ENCODE measurements at places on chromosomes 6 and 20.
A peak's percentile ranks its signal among the peaks of the same experiment; 100 is the strongest.

- DNase-seq = no peak
Measured at GRCh38 chr6:31736768-31737314, 511 bp upstream of the CLIC1 start.

GRCh38 chr20:31547017-31547675 is 32.9 kb downstream of the HM13 start:
- DNase-seq = peak; percentile 58

DNA sequence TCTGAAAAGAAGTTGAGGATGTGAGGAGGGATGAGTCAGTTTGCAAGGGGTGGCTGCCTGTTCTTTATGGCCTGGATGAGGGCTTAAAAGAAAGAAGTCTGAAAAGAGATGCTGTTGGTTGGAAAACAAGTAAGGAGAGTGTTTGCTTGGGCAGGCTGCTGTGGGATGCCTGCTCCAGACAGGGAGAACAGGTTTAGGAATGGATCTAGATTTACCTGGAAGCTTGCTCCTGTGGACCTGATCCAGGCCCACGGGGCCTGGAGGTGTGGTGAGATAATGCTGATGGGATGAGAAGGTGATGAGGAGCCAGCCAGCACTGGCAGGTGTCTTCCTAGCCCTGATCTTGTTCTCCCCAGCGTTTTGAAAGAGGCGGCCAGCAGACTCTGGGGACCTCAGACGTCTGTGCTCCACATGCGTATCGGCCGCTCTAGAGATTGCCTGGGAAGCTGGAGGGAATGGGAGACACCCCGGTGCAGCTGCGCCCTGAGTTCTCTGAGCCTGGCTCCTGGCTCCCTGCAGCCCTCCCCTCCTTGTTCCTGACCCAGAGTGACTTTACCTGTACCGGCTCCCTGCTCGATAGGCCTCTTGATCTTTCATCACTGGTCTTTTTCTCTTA is 331.3 kb downstream of the ZFAND3 start:
- DNase-seq = no peak

GRCh38 chr6:108673153-108673552 is 112.4 kb downstream of the FOXO3 start:
- no peak for DNase-seq

GRCh38 chr6:166105341-166106075 is 62.1 kb downstream of the TBXT start:
- DNase-seq = no peak

DNA sequence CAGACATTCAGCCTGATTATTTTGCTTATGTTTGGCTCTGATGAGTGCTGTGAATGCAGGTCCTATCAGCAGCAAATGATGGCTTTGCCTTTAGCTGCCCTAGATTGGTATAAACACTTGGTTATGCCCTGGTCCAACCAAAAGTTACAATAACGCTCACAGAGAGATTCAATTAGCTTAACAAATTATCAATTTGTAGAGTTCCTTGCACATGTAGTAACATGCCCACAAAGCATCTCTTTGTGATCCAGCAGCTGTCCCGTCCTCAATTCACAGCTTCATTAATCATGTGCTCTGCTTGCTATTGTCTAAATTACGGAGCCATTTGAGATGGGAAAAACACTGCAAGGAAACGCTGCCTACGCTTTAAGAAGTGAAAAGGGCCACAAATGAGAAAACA is 457.9 kb downstream of the HDGFL1 start:
- no peak for DNase-seq

DNA sequence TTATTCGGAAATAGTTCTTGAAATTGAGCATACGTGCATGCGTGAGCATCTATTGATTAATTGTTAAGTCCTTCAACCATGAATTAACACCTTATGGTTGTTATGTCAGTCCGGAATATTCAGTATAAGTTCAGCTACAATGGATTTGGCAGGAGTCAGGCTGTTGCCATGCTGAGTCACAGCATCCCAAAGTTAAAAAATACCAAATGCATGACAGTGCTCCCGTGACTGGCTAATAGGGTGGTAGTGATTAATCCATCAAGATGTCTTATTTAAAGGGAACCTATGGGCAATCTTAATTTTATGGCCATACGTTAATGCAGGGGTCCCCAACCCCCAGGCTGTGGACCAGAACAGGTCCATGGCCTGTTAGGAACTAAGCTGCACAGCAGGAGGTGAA is 10.5 kb downstream of the RAE1 start:
- no peak for DNase-seq

GRCh38 chr6:41252401-41253169 is 24.4 kb downstream of the TREML4 start:
- no peak for DNase-seq

- DNase-seq = no peak
Measured at GRCh38 chr6:20991910-20992309, 457.7 kb downstream of the CDKAL1 start.

- no peak for DNase-seq
Measured at GRCh38 chr6:170173335-170173881, 117.5 kb downstream of the DLL1 start.

DNA sequence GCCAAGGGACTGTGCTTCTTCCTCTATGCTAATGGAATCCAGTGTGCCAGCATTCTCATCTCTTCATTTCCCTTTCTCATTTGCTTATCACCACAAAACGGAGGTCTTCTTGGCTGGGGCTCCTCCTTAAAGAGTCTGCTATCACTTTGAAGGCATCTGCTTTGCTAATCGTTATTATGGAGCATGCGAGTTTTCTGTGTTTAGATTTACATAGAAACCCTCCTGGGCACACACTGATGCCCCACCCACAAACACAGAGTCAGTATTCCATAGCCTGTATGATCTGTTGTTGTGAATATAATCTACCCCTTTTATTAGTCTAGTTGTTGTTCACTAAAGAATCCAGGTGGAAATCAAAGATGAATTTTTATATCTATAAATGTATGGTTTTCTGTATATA is 83.4 kb upstream of the XRN2 start:
- DNase-seq = no peak

DNA sequence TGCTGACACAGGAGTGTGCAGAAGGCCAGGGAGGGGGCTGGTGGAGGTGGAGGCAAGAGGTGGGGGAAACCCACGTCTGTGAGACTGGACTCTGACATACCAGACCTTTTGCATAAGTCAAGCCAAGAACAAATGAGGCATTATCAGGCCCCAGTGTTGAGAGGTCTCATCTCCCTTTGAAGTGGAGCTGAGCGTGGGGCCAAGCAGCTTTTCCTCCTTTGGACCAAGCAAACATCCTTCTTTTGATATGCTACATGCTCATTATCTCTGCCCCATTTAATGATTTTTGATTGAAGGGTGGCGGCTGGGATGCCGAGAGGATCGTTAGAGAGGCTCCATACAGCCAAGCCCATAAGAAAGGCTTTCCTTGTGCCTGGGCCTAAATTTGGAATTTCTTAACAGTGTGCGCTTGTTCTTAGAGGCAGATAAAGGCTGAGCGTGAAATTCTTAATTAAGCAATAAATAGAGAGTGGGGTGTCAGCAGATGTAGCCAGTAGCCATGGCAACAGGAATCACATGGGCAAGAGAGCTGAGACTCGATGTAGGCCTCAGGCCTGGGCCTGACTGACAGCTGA is 244.5 kb downstream of the PKHD1 start:
- no peak for DNase-seq

- DNase-seq = no peak
Measured at GRCh38 chr20:62487-62886, 25.0 kb upstream of the DEFB125 start.

- DNase-seq = no peak
Measured at GRCh38 chr20:63693083-63693732, 3.2 kb upstream of the TNFRSF6B start.

- DNase-seq = no peak
Measured at GRCh38 chr6:154106251-154106650, 67.2 kb downstream of the OPRM1 start.

GRCh38 chr20:49169547-49169946 is 18.6 kb downstream of the STAU1 start:
- no peak for DNase-seq

GRCh38 chr6:119163006-119163405 is 84.5 kb upstream of the FAM184A start:
- DNase-seq = no peak

DNA sequence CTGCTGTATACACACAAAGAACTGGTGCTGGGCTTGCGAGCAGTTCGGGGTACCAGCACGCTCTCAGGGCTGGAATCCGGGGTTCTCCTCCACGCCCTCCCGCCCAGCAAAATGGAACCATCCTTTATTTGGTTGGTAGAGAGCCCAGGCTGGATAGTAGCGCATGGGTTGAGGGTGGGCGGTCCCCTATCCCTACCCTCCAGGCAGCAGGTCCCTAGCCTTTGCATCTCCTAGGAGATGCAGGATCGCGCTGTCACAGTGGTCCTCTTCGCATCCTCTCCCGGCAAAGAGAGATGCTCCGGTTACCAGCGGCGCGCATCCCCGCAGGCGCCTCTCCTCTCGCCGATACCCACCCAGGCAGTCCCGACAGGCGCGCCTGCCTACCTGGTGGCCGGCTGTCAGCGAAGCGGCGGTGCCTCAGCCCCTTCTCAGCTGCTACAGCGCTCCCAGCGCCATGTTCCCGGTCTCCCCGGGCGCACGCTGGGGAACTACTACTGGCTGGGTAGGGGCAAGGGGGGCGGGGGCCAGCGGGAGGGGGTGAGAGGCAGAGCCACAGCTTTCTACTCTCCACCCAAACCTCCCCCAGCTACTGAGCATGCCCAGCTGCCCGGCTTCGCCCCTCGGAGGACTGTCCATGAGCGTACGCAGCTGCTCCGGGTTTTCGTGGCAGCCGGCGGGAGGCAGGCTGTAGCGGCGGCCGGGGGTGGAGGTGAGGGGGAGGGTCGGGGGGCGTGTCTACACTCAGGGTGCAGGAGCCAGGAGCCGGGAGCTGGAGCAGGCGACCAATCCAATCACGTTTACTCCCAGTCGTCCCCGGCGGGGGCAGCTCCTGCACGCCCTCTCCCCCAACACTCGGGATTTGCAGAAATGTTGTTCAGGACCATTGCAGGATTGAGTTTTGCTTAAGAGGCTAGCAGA is at the start of gene PAK5:
Gene PAK5 (minus strand): TSS at position 699 of the 918 bp plus-strand sequence. CDS start 194,748 bp downstream, outside the sequence.
- no peak for DNase-seq

GRCh38 chr6:117487821-117488220 is 5.3 kb downstream of the DCBLD1 start:
- no peak for DNase-seq

DNA sequence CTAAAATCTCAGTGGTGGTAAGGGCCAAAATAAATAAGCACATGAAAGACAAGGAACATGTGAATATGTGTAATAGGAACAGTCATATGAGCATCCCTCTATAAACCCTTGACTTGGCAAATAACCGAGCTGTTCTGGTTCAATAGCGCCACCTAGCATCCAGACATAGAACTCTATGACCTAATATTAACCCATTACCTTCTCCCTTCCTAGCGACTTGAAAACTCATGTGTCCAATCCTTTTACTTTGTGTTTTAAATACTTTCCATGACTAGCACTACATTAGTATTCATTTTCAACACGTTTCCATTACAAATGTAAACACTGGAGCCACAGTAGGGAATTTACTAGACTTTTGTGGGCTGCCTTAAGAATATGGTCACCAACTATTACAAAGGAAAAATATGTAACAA is 279.7 kb downstream of the UST start:
- no peak for DNase-seq

DNA sequence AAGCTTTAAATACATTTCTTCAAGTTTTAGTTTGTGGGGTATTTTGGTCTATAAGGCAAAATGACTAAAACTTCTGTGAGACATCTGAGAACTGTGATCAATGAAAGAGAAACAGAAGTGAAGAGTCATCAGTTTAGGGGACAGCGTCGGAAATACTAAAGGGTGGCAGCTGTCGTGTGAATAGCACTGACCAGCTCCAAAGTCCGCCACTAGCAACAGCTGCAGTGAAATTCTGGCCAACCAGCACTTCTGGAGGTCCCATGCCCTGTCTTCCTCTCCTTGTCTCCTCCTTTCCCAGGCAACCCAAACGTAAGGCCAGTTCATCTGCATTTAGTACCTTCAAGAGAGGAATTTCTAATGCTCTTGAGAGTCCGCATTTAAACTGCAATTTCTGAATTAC is 87.5 kb downstream of the DACT2 start:
- no peak for DNase-seq

DNA sequence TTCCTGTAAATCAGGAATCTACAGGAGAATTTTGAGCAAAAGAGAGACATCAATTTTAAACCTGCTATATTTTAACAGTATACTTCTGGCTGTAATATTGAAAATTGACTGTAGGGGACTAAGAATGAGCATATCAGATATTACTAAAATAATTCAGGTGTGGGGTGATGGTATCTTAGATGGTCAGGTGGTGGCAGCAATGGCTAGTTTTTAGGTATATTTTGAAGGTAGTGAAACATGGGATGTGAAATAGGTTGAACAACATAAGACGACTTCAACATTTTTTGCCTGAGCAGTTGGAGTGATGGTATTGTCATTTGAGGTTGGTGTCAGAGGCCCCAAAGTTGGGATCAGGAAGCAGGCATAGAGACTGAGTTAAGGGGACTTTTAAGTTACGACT is 32.1 kb downstream of the FAM83B start:
- no peak for DNase-seq

DNA sequence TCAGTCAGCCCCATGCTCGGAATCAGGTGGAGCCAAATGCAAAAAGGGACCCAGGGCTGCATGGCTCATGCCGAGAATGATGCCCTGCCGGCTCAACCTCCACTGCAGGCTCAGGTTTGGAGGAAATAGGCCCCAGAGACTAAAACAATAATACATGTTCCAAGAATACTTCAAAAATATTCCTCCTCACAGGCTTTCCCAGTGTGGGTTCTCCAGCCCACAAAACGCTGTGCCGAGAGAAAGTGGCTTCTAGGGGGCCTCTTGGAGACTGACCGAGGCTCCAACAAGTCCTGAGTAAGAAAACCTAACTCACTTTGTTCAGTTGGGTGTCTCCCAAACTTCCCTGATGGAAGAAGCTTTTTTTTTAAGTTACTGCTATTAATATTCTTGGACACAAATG is 73.9 kb downstream of the BANF2 start:
- DNase-seq = no peak

DNA sequence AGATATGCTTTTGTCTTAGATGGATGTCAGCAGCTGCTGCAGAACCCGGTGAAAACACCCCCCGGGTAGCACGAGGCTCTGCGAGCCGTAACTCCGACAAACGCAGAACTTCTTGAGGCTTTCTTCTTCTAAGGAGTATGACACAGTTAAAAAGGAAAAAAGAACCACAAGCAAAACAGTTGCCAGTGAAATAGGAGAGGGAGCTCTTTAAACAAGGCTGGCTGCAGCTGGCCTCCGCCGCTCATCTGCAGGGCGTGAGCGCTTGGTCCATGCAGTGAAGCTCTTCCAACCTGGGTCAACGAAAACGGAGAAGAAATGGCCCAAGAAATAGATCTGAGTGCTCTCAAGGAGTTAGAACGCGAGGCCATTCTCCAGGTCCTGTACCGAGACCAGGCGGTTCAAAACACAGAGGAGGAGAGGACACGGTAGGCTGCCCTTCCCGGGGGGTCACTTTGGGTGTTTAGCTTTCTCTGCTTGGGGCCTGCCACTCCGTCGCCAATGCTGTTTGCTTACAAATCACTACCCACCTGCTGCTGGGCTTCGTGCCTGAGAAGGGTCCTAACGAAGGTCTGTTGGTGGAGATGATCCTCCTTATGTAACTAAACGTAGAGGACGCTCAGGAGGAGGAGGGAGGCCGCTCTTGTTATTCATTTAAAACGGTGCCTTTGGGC is 13.2 kb downstream of the SYTL3 start:
- DNase-seq = no peak

Measured in GM12892 (cell line).